KBM-7 (cell line): ENCODE measurements at places on chromosomes 16 and 17.

GRCh38 chr17:20083156-20083859, 74.1 kb downstream of the SPECC1 start:
- DNase-seq: no peak

GRCh38 chr17:82517230-82517865, 2.2 kb upstream of the FOXK2 start:
- DNase-seq: no peak

GRCh38 chr16:19118938-19119431, 5.2 kb downstream of the ITPRIPL2 start:
- peak; percentile 74 for DNase-seq

GRCh38 chr17:78000341-78000740, 41.8 kb downstream of the TNRC6C start:
- no peak for DNase-seq

DNA sequence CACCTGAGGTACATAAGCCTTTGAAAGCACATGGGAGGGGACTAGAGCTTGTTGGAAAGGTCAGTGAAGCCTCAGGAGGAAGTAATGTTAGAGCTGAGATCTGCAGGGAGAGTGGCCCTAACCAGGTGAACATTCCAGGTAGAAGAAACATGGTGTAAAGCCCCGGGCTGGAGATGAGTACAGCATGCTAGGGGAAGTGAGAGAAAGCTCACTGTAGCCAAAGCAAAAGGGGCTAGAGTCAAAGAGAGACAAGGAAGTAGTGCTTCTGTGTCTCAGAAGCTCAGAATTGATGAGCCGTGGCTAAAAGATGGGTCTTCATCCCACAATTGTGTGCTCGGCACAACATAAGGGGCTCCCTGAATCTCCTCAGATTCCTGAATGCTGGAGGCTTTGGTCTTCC, 481.8 kb downstream of the XYLT1 start:
- DNase-seq: no peak

DNA sequence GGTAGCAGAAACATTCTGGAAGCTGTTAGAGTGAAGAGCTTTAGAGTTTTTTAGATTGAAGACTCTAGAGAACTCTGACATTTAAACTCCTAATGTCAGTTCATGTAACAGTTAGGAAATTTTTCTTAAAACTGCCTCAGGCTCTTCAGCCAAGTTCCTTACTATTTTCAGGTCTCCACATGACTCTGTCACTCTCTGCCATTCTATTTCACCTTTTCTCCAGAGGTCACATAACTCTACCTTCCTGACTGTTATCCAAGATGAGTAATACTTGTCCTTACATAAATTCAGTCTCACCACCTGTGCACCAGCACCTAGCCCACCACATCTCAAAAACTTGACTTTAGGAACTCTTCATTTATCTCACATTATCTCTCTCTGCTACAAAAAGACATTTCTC, 347.1 kb upstream of the CA10 start:
- no peak for DNase-seq

DNA sequence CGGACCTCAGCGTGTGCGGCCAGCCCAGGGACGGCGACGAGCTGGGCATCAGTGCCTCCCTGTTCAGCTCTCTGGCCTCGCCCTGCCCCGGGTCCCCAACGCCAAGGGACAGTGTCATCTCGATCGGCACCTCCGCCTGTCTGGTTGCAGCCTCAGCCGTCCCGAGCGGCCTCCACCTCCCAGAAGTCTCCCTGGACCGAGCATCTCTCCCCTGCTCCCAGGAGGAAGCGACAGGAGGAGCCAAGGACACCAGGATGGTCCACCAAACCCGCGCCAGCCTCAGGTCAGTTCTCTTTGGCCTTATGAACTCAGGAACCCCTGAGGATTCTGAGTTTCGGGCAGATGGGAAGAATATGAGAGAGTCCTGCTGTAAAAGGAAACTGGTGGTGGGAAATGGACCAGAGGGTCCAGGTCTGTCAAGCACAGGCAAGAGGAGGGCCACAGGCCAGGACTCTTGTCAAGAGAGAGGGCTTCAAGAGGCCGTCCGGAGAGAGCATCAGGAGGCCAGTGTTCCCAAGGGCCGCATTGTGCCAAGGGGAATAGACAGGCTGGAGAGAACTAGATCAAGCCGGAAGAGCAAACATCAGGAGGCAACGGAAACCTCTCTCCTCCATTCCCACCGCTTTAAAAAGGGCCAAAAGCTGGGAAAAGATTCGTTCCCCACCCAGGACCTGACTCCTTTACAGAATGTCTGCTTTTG, 825 bp downstream of the HASPIN start:
- no peak for DNase-seq

DNA sequence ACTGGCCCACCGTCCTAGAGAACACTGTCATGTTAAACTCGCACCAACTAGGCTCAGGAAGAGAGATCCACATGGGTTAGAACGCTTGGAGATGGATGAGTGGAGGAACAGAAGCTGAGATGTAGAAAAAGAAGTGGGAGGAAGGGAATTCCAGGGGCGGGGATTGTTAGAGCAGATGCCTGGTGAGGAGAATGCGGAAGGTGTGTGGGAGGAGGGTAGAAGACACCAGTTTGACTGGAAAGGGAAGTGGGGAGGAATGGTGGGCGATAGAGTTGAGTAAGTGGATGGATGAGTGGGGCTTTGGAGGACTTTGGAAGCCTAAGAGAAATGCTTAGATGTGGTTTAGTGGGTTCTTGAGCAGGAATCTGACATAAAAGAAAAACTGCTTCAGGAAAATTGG, 37.4 kb downstream of the DHX38 start:
- DNase-seq: no peak

DNA sequence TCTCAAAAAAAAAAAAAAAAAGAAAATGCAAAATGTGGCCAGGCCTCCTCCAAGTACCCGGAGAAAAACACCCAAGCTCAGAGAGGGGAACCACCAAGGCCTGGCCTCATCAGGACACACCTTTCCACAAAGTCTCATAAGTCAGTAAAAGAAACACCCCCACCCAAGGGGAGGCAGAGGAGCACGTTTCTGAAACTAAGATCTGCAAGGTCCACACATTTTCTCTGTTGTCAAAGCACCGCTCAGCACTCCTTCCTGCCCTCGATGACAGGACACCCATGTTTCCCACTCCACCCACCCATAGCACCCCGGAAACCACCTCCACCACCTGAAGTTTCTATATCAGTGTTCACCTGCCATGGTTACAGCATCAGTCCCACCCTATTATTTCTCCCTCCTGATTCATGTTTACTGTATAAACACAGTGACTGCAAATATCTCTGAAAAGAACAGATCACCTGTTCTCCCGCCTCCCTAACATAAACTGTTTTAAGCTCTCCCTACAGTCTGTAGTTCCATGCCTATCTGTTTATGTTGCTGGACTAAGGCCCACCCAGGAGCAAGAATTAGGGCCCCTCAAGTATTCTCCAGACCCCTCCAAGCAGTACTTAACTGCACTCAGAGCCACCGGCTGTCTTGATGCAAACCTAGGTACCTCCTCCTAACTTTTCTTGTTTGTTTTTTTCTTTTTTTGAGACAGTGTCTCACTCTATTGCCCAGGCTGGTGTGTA, 2.0 kb downstream of the CORO7 start:
- no peak for DNase-seq

GRCh38 chr17:77707546-77707945, 251.0 kb upstream of the TNRC6C start:
- no peak for DNase-seq

- no peak for DNase-seq
Observed at GRCh38 chr17:1212946-1213345, 33.2 kb upstream of the ABR start.

GRCh38 chr16:88784856-88785105, 239 bp downstream of the PIEZO1 start:
- DNase-seq: no peak

- DNase-seq: no peak
Observed at GRCh38 chr17:82836823-82837357, 2.9 kb downstream of the ZNF750 start.

GRCh38 chr17:45149669-45150664, 1.7 kb downstream of the HEXIM1 start:
- peak; percentile 57 for DNase-seq

DNA sequence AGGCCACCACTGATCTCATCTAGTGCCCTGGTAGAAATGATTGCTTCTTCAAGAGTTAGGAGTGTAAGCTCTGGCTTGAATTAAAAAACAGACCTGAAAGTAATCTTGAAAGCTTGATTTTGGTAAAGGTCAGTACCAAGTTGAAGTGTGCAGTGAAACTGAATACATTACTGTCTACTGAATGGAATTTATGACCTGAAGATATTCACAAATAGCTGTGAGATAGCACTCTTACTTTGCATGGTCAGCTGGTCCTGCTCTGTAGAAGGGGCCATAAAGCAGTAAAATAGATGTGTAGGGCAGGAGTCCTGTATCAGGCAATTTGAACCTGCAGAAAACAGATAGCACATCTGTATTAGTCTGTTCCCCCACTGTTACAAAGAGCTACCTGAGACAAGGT, 78.6 kb downstream of the MYH13 start:
- no peak for DNase-seq

GRCh38 chr16:57610611-57611010, 17.8 kb upstream of the ADGRG1 start:
- no peak for DNase-seq

GRCh38 chr16:84062734-84063640, 20.4 kb upstream of the SLC38A8 start:
- peak; percentile 82 for DNase-seq

DNA sequence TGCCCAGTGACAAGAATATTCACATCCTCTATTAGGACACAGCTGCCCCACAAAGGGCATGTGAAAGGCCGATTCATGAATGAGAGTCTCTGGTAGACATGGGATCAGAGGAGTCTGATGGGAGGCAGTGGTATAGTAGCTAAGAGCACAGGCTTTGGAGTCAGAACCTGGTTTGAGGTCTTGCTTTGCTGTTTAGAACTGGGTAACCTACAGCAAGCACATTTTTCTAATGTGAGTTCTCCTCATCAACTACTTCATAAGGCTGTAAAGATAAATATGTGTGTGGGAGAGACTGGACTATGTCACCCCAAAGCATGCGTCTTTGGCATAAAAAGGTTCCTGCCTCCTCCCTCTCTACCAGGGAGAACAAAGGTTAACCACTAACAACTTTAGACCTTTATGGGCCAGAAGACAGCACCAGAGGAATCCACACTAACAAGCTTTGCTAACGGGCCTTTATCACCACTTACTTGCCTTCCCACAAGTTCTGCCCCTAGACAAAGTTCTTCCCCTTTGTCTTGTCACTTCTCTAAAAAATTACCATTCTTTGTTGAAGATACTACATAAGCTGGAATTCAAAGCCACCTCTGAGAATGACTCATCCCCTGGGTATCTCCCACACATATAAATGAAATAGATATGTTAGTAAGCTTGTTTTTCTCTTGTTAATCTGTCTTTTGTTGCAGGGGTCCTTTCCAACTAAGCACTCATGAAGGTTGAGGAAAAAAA, 21.1 kb downstream of the CDR2 start:
- DNase-seq: peak; percentile 91

DNA sequence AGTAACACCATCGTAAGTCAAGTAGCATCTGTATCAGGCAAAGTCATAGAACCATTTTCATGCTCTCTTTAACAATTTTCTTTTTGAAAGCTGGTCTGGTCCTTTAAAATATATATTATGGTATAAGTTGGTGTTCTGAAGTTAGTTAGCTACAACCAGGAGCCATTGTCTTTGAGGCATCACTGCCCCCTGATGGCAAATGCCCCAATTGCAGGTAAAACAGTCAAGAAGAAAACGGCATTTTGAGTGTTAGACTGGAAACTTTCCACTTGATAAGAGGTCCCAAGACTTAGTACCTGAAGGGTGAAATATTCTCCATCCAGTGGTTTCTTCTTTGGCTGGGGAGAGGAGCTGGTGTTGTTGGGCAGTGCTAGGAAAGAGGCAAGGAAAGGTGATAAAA, 14.1 kb downstream of the TP53 start:
- DNase-seq: peak; percentile 71

GRCh38 chr17:34285286-34285792, at the start of gene CCL11:
TSS of gene CCL11 (plus strand) at chr17:34285742. CDS start at chr17:34285809, 67 bp downstream.
- DNase-seq: no peak

- DNase-seq: no peak
Observed at GRCh38 chr16:11327277-11328171, 17.7 kb upstream of the RMI2 start.

- no peak for DNase-seq
Observed at GRCh38 chr17:76053246-76054111, 18.8 kb downstream of the SRP68 start.

DNA sequence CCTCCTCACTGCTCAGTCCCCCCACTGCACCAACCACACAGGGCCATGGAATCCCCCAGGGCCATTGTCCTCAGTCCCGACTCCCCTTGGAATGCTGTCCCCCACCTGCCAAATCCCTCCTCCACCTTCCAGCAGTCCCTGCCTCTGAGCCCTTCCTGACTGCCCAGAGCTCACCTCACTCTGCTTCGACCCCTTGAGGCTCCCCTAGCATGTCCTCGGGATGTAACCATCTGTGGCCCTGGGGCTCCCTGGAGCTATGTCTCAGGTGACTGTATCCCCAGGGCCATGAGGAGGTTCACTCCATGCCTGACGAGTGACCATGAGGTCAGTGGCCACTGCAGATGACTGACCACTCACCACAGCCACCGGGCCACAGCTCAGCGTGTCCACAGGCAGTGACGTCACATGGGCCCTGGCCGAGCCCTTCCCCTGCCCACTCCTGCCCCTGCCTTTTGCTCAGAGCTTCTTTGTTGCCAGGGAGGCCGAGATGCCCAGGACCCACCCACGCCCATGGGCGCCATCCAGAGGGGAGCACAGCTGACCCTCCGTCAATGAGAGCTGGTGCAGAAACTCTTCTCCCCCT, 7.7 kb upstream of the PIEZO1 start:
- no peak for DNase-seq

- DNase-seq: peak; percentile 39
Observed at GRCh38 chr17:10875984-10876555, 38.2 kb upstream of the PIRT start.

DNA sequence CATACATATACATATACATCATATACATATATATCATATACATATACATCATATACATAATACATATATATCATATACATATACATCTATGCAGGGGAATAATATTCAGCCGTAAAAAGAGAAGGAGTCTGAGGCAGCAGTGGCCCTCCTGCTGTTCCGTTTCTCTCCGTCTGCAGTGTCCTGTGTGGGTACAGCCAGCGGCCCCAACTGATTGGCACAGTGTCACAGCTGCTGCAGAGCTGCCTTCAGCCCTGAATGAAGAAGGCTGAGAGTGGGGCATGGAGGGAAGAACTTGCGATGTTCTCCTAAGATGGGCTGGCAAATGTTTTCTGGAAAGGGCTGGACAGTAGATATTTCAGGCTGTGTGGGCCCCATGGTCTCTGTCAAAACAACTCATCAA, 146.9 kb downstream of the SNX29 start:
- no peak for DNase-seq

DNA sequence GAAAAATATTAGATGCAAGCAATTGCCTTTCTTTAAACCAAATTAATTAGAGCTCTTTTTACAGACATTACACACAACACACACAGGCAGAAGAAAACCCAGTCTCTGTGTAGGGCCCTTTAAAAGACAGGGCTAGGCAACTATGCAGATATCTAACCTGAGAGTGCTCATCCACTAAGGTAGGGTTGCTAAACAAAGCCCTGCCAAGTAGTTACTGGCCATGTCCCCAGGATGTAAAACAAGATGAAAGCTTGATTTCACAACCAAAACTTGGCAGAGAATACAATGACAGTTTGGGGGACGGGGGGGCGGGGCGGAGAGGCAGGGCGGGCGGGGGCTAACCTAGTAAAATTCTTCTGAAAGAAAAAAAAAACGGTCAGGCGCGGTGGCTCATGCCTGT, 669.0 kb upstream of the CA10 start:
- DNase-seq: no peak
